ENCODE measurements at places on chromosomes 13 and 19.

DNA sequence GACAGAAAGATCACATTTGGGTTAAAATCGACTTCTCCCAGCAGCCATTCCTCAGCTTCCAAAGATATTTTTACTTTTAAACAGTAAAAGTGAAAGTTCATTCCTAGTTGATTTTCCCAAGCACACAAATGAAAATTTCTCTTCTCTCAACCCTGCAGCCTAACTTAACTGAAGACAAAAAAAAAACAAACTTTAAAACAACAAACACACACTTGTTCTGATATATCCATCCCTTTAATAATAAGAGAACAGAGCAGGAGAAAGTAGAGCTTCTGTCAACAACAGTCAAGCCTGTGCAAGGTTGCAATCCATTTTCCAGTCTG, 72.9 kb downstream of the STK24 start:
- no peak for DNase-seq

DNA sequence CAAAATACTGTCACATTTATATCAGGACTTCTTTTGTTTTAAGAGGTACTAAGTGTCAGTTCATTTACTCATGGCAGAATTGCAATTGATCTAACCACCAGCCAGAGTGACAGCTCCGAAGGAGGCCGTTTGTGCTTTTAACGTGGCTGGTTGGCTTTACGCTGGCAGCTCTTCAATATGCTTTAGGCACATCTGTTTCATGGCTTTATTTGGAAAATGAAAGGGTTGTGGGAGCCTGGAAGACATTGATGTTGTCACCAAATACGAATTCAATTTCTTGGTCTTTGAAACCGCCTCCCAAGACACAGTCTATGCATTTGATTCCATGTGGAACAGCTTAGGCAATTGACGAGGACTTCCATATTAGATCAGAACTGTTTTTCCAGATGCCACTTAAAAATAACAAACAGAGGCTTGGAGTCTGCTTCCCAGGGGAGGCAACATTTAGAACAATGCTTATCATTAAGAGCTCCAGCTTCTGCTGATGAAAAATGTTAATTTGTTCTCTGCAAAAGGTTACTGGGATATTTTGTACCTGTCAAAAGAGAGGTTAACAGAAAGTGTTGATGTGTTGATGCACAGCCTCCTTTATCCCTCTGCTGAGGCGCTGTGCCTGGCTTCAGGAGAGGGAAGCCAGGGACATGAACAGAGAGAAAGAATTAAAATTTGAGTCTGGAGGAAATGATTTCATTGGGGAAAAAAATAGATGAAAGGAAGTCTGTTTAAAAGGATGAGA, 64.0 kb upstream of the TNFRSF19 start:
- no peak for DNase-seq

- DNase-seq, result no peak
Observed at GRCh38 chr19:33997690-33998089, 174.6 kb upstream of the LSM14A start.

DNA sequence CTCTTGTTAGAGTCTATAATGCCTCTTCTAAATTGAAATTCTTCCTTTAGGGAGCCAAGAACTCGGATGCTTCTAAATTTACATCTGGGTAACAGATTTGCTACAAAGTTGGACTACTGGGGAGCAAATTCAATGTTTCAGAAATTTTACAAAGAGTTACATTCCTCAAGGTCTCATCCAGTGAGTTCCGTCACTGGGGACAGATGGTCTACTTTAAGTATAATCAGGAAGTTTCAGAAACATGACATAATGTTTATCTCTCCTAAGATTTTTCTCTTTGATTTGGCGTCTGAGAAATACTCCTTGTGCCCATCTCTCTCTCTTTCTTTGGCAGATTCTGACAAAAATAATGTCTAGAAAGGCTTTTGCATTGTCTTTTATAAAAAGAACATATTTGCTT, 81.5 kb upstream of the MBNL2 start:
- DNase-seq, result no peak

- no peak for DNase-seq
Observed at GRCh38 chr19:46821512-46822409, 28.9 kb downstream of the AP2S1 start.

All from Panc1 (cell line).